ENCODE measurements at places on chromosomes 6 and 20.

- no peak for DNase-seq
Observed at GRCh38 chr6:43734294-43734665, 35.7 kb upstream of the VEGFA start.

- DNase-seq: no peak
Observed at GRCh38 chr6:81384921-81385320, 367.6 kb downstream of the TENT5A start.

- DNase-seq: peak; percentile 64
Observed at GRCh38 chr6:90202156-90202555, 94.5 kb downstream of the BACH2 start.

GRCh38 chr6:139376017-139376330 is 1.5 kb upstream of the CITED2 start:
- no peak for DNase-seq

DNA sequence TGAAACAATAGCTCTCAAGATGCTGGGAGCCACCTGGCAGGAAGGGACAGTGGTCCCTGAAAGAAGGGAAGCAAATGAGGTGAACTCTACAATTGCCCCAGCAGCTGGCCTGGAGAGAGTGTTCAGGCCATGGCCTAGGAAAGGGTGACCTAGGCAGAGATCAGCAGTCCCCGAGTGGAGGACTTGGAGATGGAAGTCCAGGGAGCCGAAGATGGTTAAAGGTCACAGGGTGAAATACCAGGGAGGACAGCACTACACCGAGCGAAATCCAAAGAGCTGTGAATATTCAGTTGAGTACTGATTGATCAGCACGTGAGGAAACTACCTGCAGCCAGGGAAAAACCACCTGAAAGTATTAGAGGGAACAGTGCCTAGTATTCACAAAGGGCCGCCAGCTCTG is 133.1 kb downstream of the HIVEP2 start:
- no peak for DNase-seq

DNA sequence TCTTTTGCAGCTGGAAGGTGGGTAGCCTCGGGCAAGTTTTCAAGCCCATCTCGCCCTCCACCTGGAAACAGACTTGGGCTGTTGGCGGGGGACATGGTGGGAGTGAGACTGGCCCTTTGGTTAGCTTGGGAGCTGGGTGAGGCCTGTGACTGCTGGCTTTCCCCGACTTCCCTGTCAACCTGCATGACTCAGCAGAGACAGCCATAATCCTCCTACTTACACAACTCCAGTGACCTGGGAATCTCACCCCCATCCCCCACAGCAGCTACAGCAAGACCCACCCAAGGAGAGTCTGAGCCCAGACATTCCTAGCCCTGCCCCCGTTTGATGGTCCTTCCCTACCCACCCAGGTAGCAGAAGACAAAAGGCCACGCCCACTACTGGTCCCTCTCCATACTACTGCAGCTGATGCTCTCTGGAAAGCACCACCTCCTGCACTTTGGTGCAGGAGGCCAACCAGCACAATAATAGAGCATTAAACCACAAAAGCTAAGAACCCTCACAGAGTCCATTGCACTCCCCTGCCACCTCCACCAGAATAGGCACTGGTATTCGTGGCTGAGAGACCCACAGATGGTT is 188.4 kb downstream of the TRDN start:
- no peak for DNase-seq

- no peak for DNase-seq
Observed at GRCh38 chr6:27911956-27912446, at the start of gene OR2B2. Gene OR2B2, minus strand, starts transcription at chr6:27912396. Its CDS starts 77 bp downstream, at chr6:27912319.

GRCh38 chr6:84017709-84018452 is 15.7 kb upstream of the MRAP2 start:
- peak; percentile 27 for DNase-seq

- DNase-seq: no peak
Observed at GRCh38 chr20:56762829-56763228, 133.7 kb downstream of the TFAP2C start.

- no peak for DNase-seq
Observed at GRCh38 chr6:62265906-62266525, 20.0 kb downstream of the KHDRBS2 start.

DNA sequence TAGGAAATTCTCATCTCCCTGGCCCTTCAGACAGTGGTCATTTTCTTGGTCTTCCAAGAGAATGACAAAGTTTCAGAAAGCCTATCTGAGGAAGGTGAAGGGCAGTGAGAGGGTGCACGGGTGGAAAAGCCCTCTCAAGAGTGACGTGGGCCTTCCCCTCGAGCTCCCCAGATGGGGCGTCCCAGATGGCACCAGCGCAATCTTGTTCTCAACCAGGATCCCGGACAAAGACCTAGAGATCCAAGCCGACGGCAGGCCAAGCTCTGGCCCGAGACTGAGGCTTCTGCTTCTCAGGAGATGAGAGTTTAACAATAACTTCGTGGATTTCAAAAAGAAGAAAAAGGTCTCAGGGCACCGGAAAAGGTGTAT is 797 bp upstream of the ZNF133 start:
- DNase-seq: no peak

All from activated CD4-positive, alpha-beta T cell treated with anti-CD3 and anti-CD28 coated beads, Interleukin-2, Interleukin-4, amounts not matched to agents 100 ng/mL and 50 ng/mL, durations not matched to agents 16 hours and 8 hours (primary cell).